Mesothelial cell of epicardium (in vitro differentiated cells): ENCODE measurements at places on chromosomes 3 and 15. TPM values are rescaled to one million over a fixed set of nuclear protein-coding genes. Genes with fewer than 3 reads are reported as not detected.

GRCh38 chr3:161348796-161349400 lies 22.4 kb downstream of the SPTSSB start:
- no peak for DNase-seq

Gene LMLN
- total RNA-seq: 5.7 to 8.0 TPM (median 6.0 TPM) in 3 replicates

GRCh38 chr15:95663156-95664100 lies 667.1 kb upstream of the NR2F2 start:
- no peak for DNase-seq

Gene ADCY5
- 6.8 to 8.4 TPM (median 7.2 TPM) in 3 replicates for total RNA-seq

Gene WDR48
- total RNA-seq: 54.0 to 59.4 TPM (median 58.9 TPM) in 3 replicates

Gene CHD2
- 178 to 183 TPM (median 180 TPM) in 3 replicates for total RNA-seq

DNA sequence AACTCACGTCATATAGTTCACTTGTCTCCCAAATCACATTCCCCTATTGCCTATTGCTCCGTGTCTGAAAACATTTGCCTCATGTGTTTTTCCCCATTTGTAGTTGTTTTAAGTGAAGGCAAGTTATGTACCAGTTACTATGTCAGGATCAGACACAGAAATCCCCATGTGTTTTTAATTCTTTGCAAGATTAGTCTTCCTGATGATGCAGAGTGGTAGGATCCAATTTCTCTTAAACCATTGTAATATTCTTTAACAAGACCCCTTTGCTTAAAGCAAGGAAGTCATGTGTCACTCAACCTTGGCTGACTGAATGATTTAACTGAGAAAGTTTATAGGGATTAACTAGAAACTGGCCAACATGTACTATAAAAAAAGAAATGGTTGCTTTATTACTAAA lies 164.4 kb downstream of the OPA1 start:
- no peak for DNase-seq

GRCh38 chr15:66404532-66404931 lies 17.8 kb downstream of the MAP2K1 start:
- DNase-seq: no peak

DNA sequence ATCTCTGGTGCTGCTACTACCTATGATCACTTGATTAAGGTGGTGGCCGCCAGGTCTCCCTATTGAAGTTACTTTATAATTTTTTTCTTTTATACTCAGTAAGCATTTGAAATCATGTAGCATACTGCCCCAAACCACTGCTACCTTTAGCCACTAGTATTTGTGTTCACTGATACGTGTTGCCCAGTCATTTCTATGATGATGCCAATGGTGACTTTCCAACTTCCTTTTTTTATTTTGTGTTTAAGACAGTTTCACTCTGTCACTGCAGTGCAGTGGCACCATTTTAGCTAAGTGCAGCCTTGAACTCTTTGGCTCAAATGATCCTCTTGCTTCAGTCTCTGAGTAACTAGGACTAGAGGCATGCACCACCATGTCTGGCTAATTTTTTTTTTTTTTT lies 598.2 kb downstream of the NAALADL2 start:
- no peak for DNase-seq

Gene ZNF502
- not detected in 3 replicates for total RNA-seq

- DNase-seq: no peak
These were observed 143.8 kb upstream of the ABHD17C start for GRCh38 chr15:80551348-80551747.

- DNase-seq: no peak
These were observed 10.9 kb upstream of the EHD4 start for GRCh38 chr15:41983221-41983620.

DNA sequence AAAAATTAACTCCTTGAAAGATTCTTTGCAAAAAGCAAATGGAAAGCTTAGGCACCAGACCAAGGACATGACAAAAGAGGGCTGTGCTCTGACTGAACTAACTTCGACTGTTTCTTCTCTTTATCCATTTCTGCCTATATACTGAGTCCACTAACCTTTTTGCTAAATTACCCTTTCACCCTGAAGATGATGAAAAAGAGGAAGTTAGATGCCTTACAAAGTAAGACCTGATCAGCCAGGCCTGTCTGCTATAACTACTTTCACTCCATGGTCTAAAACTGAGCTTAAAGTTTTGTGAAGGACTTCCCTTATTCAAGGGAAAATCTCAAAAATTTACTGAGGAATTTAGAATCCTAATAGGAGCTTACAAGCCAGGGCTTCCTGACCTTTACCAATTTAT lies 6.2 kb upstream of the IGSF10 start:
- no peak for DNase-seq

- no peak for DNase-seq
These were observed 10.9 kb downstream of the TEX55 start for GRCh38 chr3:119156868-119157267.

DNA sequence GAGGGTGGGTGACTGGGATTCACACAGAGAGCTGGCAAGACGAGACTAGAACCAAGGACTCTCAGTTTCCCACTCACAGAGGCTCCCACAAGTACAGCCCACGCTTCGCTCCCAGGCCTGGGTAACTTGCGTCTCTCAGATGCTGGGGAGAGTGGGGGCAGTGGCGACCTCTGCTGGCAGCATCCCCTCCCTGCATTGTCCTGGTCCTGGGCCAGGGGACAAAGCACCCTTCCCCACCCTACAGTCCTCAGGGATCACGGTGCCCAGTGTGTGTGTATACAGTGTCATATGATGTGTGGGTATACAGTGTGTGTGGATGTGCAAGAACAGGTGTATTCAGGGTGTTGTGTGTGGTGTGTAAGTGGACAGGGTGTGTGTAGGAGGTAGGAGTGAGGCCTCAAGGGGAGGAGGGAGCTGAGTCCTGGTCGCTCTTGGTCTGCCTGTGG lies 12.8 kb downstream of the VILL start:
- peak; percentile 73 for DNase-seq

DNA sequence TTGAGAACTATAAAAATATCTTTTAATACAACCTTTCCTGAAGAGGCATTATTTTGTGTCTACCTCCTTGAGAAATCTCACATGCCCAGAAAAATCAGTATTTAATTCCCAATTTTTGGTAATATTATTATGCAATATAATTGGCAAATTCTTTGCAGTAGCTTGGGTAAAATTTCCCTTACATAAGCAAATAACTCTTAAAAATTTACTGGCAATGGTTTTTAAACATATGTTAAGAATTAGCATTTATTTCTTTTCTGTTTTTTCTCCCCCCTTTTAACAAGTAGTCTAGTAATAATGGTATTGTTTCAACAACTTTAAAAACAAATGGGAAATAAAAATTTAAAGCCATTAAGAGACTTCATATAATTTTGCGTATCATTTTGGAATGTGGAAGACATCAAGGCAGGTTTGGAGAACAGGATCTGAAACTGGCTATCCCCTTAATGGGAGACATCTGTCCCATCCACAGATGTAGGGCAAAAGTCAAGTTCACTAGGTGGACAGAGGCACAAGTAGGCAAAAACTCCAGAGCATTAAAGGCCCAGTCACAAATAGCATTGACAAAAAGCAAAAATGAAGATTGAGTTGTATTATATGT lies 89.6 kb upstream of the AADACL2 start:
- no peak for DNase-seq

Gene TRH
- total RNA-seq: 0.13 to 0.38 TPM (median 0.31 TPM) in 3 replicates

Gene PLXNB1
- 203 to 214 TPM (median 211 TPM) in 3 replicates for total RNA-seq

DNA sequence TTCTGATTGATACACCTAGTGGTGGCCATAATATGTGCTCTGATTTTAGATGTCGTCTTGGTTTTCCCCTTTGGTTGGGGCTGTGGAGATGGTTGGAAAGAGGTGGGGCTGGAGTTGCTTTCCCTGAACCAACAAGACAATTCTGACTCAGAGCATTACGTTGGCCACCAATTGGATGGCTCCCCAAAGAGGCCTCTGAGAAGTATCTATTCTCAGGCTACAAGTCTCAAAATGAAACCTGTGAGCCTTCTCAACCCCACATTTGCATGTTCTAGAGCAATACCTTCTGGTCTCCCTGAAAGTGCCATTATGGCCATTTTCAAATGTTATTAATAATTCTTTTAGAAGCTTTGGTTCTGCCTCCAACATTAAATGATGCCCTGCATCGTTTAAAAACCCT lies 188.4 kb upstream of the WNT5A start:
- no peak for DNase-seq

Gene GAP43
- 4.2 to 6.1 TPM (median 5.7 TPM) in 3 replicates for total RNA-seq

- DNase-seq: peak; percentile 47
These were observed 293.3 kb downstream of the MEX3B start for GRCh38 chr15:81752546-81752942.

DNA sequence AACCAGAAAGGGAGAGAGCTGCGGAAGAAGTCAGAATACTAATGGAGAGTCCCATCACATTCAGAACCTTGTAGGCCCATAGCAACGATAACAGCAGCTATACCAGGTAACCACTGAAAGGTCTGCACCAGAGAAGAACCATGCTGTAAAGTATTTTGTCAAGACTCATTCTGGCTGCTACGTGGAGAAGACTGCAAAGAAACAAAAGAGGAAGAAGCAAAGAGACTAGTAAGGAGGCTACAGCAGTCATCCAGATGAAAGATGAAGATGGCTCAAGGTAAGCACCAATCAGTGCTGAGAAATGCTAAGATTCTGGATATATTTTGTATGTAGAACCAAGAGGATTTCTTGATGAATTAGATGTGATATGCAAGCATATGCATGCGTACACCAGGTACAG lies 39.6 kb downstream of the ACAP2 start:
- DNase-seq: no peak

DNA sequence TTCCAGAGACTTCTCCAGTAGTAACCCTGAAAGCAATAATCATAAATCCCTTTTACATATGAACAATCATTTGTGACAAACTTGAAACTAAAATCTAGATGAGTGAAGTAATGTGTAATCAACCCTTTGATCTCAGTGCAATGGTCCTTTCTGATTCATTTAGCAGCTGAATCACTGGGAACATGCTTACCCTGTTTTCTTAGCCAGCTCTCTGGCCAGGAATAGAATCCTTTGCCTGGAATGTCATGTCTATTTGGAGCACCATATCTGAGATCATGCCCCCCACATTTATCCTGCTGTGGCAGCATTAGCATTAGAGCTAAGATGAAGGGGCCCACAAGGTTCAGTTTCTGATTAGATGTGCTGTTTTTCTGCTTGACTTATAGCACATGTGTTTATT lies 309.8 kb downstream of the OXSM start:
- DNase-seq: no peak

Gene DUOXA2
- total RNA-seq: not detected in 3 replicates

Gene SPATA12
- total RNA-seq: not detected in 3 replicates
